ENCODE measurements at places on chromosomes 16 and 17.

DNA sequence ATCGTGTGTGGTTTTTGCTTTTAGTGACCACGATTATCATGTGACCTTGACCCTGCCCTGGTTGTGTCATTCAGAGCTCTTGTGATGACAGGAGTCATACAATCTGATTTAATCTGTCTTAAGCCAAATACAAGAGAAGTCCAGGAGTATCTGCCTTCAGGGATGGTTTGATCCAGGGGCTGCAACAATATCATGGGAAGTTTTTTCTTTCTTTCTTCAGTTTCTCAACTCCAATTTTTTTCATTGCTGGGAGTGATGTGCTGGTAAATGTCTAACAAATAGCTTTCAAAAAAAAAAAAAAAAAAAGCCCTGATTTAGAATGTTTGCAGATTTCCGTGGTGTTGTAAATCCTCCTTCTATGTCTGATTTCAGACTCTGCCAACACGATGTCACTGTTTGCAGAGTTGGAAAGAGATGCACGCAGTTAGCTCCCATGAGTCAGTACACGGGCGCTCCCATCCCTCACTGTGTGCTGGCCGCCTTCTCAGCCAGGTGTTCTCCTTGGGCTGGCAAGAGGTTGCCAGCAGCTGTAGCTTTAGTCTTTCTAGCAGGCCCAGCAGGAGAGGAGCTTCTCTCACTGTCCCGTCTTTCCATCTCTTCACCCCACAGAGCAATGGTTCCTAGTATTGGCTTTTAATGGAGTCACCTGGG lies 229.7 kb downstream of the SNX29 start:
- no peak for DNase-seq

DNA sequence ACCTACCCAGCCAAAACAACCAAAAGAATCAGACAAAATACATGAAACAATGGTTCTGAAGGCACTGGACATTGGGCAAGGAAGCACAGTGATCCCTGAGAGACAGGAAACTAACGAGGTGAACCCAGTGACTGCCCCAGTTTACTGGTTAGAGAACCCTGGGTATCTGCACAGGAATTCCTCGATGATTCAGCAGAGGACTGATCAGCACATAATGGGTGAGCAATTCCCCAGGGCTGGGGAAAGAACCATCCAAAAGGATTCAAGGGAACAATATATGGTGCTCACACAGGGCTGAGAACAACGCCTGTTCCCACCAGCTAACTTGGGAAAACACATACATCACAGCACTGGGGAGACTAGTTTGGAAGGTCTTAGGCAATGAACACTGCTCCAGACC lies 167.2 kb downstream of the PARN start:
- no peak for DNase-seq

GRCh38 chr17:81403671-81404534 lies 8.6 kb downstream of the BAHCC1 start:
- no peak for DNase-seq

DNA sequence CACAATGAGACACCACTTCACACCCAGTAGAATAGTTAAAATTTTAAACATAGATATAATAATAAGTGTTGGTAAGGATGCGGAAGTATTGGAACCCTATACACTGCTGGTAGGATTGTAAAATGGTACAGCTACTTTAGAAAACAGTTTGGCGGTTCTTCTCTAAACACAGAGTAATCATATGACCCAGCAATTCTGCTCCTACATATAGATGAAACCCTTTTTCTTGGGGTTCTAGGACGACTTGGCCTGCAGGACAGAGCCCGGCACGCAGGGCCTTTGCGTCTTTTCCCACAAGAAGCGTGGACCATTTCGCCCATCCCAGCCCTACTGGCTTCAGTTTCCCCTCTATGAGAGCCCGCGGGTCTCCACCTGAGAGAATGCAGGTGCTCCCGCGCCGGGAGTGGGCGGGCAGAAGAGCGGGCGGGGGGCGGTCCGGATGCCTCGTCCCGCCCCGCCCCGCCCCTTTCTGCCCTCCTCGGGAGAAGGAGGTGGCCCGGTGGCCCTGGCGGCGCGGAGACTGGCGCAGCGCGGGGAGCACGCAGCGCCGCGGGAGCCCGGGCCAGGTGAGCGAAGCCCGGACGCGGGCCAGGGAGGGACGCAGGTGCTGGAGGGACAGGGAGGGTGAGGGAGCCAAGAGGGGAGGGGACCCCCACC lies at the start of gene SDR42E2:
Gene SDR42E2 (plus strand): TSS at position 508 of the 657 bp plus-strand sequence. CDS start 3,077 bp downstream, outside the sequence.
- peak; percentile 26 for DNase-seq

DNA sequence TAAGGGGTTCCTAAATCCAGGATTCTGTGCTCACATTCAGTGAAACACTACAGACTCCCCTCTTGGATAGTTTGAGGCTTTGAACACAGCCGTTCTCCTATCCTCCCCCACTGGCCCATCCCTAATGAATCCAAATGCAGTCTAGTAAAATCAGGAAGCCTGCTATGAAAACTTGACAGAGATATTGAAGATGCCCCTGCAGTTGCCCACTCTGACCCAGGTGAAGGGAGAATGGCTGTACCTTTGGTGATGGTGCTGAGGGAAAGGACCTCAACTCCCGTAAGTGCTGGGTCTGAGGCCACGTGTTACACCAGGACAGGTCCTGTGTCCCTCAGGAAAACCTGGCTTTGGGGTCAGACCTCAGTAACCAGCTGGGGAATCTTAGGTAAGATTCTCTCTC lies 54.4 kb downstream of the SF3B3 start:
- no peak for DNase-seq

DNA sequence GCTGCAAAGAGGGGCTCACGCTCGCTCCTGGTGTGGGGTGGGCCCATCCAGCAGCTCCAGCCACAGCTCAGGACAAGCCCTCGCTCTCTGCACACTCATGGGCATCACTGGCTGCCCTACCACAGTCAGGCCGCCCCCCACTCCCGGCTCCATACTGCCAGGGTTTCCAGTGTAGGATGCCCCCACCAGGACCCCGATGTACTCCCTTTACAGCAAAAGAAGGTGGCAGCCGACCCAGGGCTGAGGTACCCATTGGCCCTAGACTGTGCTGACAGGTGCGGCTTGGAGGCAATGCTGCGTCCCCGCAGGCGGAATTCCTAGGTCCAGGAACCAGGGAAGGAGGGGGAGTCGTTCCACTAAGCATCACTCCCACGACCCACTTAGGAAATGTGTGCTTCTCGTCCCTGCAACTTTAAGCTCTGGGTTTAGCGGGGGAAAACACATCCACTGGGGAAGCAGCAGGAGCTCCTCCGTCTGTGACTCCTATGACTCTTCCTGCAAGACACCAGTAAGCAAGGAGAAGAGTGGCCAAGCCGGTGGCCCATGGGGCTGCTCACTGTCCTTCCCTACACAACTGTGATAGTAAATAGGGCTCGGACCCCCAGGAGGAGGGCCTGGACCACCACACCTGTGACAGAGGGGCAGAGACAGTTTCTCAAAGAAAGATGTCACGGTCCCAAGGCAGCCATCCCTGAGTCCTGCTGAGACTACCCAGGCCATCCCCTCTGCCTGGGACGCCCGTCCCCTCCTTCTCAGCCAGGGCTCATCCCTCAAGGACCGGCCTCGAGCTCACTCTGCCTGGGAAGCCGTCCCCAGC lies 13.1 kb downstream of the CORO7 start:
- no peak for DNase-seq

DNA sequence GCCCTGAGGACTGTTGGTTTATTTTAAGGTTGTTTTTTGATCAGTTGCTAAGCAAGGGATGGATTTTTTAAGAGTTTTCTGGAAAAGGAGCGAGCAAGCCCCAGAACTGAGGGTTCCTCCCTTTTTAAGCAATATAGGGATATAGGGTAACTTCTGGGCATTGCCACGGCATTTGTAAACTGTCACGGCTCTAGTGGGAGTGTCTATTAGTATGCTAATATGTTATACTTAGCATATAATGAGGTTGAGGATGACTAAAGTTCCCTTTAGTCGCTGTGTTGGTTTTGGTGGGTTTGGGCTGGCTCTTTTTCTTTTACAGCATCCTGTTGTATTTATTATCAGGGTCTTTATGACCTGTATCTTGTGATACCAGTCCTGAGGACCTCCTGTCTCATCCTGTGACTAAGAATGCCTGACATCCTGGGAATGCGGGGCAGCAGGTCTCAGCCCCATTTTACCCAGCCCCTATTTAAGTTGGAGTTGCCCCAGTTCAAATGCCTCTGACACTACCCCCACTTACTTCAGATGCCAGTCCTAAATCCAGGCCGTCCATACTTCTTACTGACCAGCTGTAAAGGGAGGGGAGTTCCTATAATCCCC lies 59.4 kb downstream of the MFSD11 start:
- no peak for DNase-seq

DNA sequence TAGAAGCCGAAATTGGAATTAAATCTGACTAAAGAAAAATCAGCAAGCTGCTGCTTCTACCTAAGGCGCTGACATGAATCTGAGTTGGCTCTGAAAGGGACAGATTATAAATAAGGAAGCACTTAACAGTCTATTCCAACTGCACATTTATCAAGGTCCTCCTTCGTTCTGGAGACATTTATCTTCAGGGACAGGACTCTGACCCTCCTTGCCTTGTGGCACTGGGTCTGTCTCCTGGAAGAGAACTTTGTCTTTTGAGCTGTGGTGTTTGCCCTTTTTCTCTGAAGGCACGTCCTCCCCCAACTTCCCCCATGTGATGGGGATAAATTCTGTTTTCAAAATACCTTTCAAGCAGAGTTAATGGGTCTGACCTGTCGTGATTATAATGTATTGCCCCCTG lies 47.0 kb upstream of the MARCHF10 start:
- no peak for DNase-seq

DNA sequence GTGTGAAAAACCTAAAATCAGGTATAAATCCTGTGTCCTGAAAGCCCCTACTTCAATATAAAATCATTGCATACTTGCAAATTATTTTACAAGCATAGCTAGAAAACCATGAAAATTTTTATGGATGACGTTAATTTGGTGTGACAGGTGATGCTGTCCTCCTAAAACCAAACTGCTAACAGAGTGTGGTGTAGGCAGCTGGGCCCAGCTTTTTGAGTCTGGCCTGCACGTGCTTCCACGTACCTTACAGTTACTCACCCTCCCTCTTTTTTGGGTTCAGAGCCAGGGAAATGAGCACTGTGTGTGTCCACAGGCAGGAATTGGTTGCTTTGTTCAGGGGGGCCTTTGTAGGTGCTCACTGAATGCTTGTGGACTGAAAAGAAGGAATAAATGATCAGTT lies 36.4 kb downstream of the CLEC16A start:
- DNase-seq: no peak

- DNase-seq: no peak
Measured at GRCh38 chr17:49567104-49567521, 8.6 kb upstream of the NXPH3 start.

DNA sequence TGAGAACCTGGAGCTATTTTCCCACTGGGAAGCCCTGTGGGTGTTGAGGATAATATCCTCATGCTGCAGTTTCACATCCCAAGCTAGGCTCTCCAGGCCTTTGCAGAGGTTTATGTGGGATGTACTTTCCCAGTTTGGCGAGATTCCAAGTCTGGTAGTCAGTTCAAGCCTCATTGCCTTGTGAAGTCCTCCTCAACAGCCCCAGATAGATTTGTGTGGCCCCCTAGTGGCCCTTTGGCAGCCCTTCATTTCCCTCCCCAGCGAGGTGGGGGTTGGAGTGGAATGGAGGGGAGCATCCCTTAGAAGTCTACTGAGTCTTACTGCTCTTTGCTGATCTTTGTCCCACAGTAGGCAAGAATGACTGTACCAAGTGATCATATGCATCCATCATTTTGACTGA lies 137.9 kb downstream of the CDH11 start:
- no peak for DNase-seq

DNA sequence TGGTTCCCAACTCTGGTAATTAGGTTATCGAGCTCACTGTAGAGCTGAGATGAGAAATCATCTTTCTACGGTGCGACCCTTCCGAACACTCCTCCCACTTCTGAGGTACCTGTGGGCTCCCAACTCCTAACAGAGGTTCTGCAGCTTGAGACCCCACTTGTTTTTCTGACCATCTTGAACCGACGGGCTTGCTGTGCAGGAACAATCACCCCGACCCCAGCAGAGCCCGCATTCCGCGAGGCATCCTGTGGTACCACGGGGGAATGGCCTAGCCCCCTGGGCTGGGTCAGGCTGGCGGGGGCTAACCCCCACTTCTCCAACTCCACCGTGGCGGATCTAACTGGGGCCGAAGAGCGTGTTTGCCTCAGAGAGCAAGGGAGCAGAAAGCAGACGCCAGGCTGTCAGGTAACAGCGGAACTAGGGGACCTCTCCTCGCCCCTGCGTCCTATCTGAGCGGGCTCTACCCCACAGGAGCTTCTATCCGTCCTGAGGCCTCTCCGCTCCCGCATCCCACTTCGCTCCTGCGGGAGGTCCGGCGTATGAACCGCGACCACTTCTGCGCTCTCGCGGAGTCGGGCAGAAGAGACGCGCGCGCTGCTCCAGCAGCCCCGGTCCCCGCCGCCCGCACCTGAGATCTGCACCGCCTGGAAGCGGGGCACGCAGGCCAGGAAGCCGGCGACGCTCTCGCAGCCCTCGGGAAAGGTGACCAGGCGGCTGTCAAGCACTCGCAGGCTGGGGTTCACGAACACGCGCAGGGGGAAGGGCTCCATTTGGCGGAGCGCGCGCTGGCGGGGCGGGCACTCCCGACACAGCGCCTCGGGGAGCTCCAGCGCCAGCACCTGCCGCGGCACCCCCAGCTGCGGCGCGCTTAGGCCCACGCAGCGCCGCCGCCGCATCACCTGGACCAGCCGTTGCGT lies 761 bp downstream of the PDF start:
- no peak for DNase-seq

DNA sequence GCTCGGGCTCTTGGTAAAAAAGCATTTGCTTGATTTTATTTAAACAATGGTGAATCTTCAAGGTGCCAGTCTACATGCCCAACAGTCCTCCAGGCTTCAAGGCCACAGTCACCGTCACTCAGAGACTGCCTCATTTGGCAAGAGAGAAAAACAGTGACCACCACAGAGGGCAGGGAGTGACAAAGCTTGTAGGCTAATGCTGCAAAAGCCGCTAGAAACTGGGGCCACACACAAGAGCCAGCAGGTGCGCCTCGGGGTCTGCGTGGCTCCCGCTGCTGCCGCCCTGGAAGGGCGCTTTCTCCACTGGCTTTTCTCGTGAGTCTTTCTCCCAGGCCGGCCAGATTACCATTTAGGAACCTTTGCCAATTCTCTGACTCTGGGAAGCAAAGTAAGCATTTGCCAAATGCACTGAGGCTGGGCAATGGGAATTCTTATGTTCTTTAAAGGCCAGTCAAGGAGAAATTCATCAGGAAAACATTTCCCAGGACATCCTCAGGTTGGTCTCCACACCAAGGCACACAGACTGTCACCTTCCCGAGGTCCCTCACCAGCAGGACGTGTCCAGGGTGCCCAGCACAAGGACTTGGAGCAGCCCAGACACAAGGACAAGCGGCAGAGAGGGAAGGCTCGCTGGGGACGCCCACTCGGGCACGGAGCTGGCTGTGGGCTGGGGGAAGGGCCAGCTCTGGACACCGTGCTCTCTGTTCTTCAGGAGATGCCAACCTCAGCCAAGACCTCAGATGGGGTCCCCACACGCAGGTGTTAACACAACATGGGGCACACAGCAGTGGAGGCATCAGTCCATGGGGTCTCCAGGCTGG lies 12.5 kb upstream of the C16orf95 start:
- DNase-seq: no peak

- DNase-seq: no peak
Measured at GRCh38 chr16:24919536-24919935, 73.8 kb downstream of the SLC5A11 start.
